Uterus (tissue), 4 donors: ENCODE measurements at places on chromosomes 6 and 20.

DNA sequence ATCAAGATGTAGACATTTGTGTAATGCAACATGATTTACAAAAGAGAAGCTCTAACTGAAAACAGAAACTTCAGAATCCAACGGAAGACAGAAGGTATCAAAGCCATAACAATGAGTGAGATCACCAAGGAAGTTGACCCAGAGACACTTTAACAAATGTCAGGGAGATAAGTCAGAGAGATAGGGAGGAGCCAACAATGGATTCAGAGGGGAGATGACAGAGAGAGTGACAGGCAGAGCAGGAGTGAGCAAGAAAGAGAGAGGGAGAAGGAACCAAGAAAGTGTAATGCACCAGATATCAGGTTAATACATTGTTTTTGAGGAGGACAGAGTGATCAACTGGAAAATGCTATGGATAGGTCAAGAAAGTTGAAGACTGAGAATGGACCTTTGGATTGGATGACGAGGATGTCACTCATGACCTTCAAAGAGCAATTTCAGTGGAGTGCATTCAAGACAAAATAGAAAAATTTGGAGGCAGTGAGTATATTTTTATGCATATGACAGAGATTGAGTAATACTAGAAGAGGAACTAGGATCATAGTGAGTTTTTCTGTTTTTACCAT, 86.6 kb downstream of the TRDN start:
- no peaks in the 10 kb centered on the region for H3K36me3 ChIP-seq
- H3K4me3 ChIP-seq: no peak overlapping the region
- H3K4me1 ChIP-seq: no peaks in the 10 kb centered on the region
- H3K27me3 ChIP-seq: no peaks in the 10 kb centered on the region
- no peak for DNase-seq
- H3K27ac ChIP-seq: no peak overlapping the region

GRCh38 chr6:137926207-137926731, 59.2 kb downstream of the TNFAIP3 start:
- DNase-seq: no peak
- no peak overlapping the region for H3K4me3 ChIP-seq

- H3K4me3 ChIP-seq: peak overlapping the region; percentile 88
- H3K27me3 ChIP-seq: no peaks in the 10 kb centered on the region
- H3K4me1 ChIP-seq: no peaks in the 10 kb centered on the region
- H3K36me3 ChIP-seq: no peaks in the 10 kb centered on the region
- peak overlapping the region; percentile 84 for H3K27ac ChIP-seq
- peak; percentile 71 for DNase-seq
Observed at GRCh38 chr6:28104392-28105244, 19.8 kb upstream of the ZSCAN16 start.

GRCh38 chr6:139698526-139699176, 324.2 kb upstream of the CITED2 start:
- H3K36me3 ChIP-seq: no peaks in the 10 kb centered on the region
- peak overlapping the region; percentile 58 for H3K27ac ChIP-seq
- H3K4me1 ChIP-seq: no peaks in the 10 kb centered on the region
- DNase-seq: no peak
- no peak overlapping the region for H3K4me3 ChIP-seq

DNA sequence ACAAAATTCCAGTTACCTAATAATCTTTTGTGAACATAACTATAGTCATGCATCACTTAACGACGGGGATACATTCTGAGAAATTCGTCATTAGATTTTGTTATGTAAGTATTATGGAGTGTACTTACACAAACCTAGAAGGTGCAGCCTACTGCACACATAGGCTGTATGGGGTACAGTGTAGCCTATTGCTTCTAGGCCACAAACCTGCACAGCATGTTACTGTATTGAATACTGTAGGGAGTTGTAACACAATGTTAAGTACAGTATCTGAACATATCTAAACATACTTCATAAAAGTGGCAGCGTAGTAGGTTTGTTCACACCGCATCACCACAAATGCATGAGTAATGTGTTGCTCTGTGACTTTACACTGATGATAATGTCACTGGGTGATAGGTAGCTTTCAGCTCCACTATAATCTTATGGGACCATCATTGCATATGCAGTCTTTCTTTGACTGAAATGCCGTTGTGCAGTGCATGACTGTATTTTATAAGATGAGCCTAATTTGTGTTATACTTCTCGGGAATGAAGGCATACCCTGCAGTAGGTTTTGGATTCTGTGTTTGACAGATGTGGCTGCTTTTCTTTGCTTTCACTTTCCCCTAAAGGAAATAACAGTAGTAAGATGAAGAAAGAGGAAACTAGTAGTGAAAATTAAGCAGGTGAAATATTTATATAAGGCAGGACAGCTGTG, 365.6 kb downstream of the FARS2 start:
- H3K27me3 ChIP-seq: no peaks in the 10 kb centered on the region
- H3K4me1 ChIP-seq: no peaks in the 10 kb centered on the region
- no peaks in the 10 kb centered on the region for H3K36me3 ChIP-seq

DNA sequence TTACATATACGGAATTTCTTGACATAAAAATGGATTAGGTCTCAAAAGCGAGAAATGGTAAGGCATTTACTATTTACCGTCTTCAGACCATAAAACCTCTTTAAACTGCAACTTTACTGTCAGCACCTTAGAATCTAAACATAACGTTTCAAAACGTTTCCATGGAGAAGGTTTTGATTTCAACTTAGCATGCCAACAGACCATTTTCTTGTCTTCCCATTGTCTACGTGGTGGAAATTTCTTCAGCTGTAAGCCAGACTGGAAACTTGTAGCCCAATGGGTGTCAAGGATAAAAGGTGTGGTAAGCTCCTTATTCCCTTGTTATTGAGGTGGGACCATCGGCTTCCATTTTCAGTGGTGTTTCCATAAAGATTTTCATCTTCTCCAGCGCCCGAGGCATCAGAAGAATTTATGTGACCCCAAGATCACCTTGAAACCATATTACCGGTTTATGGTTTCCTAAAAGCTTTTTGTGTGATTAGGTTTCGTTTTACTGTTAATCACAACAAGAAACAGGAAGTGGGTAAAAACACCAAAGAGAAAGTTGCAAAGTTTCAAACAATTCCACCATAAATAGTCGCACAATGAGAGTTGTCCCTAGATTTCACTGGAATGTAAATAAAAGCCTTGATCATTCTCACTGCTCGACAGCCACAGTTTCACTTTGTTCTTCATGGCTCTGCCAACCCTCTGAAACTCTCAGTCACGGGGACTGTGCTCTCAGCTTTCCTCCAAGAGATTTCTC, 63.0 kb upstream of the CD2AP start:
- no peaks in the 10 kb centered on the region for H3K4me1 ChIP-seq
- H3K4me3 ChIP-seq: peak overlapping the region; percentile 6
- no peaks in the 10 kb centered on the region for H3K27me3 ChIP-seq
- H3K27ac ChIP-seq: no peak overlapping the region
- H3K36me3 ChIP-seq: no peaks in the 10 kb centered on the region

GRCh38 chr20:1861347-1861976, 33.7 kb upstream of the SIRPA start:
- no peaks in the 10 kb centered on the region for H3K27me3 ChIP-seq
- no peaks in the 10 kb centered on the region for H3K36me3 ChIP-seq
- no peak for DNase-seq
- H3K27ac ChIP-seq: no peak overlapping the region

DNA sequence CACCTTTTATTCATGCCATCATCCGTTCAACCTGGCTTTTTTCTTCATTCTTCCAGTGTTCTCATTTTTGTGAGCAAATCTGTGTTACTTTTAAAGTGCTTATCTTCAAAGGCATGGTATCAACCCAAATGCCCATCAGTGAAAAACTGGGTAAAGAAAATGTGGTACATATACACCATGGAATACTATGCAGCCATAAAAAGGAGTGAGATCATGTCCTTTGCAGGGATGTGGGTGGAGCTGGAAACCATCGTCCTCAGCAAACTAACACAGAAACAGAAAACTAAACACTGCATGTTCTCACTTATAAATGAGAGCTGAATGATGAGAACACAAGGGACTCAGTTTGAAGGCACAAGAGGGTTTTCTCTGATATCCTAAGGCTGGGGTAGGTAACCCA, 130.3 kb downstream of the CCDC170 start:
- H3K27me3 ChIP-seq: no peaks in the 10 kb centered on the region
- H3K4me1 ChIP-seq: no peaks in the 10 kb centered on the region
- no peak for DNase-seq
- no peak overlapping the region for H3K4me3 ChIP-seq

- H3K27me3 ChIP-seq: no peaks in the 10 kb centered on the region
- H3K4me3 ChIP-seq: no peak within 1 kb of the TSS
- H3K27ac ChIP-seq: no peak within 1 kb of the TSS
Observed at GRCh38 chr6:35780719-35781118, at the start of gene CLPSL1. CLPSL1 (plus strand) TSS chr6:35781019; CDS start chr6:35781111, 92 bp downstream.

- H3K4me3 ChIP-seq: no peak overlapping the region
- no peaks in the 10 kb centered on the region for H3K4me1 ChIP-seq
- no peaks in the 10 kb centered on the region for H3K27me3 ChIP-seq
- no peaks in the 10 kb centered on the region for H3K36me3 ChIP-seq
- DNase-seq: no peak
Observed at GRCh38 chr20:1505871-1506270, 14.7 kb upstream of the SIRPB2 start.

DNA sequence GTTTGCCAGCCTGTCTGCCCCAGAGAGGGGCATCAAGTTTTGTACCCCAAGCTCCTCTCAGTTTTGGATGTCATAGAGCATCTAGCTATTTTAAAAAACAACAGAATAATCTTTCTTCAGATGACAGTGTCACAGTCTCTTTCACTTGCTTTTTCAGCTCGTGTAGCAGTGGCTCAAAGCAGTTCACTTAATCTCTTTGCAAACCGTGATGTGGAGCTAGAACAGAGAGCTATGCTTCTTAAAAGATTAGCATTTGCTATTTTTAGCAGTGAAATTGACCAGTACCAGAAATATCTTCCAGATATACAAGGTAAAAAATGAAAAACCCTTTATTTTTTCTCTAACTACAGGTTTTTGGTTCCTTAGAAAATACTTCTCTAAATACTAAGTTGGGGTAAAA, 37.3 kb downstream of the PGM3 start:
- no peak overlapping the region for H3K27ac ChIP-seq
- no peaks in the 10 kb centered on the region for H3K27me3 ChIP-seq
- H3K36me3 ChIP-seq: no peaks in the 10 kb centered on the region

DNA sequence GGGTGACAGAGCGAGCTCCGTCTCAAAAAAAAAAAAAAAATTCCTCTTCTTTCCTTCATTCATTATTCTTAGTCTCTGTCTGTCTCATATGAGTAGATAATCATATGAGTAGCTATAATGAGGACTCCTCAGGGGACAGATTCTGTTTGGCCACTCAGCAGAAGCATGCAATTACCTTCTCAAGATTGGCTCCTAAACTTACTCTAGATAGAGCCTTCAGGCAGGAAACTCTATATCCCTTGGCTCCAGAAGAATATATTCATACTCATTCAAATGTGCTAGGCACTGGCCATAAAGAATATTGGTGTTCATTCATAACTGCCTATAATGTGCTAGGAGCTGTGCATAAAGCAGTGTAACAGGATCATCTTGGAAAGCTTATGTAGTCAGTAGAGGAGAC, 2.2 kb upstream of the ACAT2 start:
- DNase-seq: no peak
- no peaks in the 10 kb centered on the region for H3K36me3 ChIP-seq

DNA sequence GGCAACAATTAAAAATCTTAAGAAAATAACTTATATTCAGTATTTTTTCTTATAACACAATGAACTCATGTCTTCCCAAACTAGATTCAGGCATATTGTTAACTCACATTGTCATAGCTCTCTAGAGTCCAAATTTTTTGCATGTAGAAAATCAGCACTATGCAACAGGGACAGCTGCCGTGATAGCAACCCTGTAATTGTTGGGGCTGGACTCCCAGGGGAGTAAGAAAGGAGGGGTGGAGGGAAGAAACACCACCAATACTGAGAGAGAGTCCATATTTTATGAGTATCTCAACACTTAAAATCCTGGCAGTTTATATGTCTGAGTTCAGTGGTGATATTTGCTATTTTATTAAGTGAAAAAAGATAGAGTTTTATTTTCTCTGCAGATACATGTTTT, 89.6 kb upstream of the HS3ST5 start:
- no peak for DNase-seq
- H3K36me3 ChIP-seq: no peaks in the 10 kb centered on the region
- no peak overlapping the region for H3K4me3 ChIP-seq
- H3K27me3 ChIP-seq: no peaks in the 10 kb centered on the region
- H3K4me1 ChIP-seq: no peaks in the 10 kb centered on the region
- no peak overlapping the region for H3K27ac ChIP-seq

DNA sequence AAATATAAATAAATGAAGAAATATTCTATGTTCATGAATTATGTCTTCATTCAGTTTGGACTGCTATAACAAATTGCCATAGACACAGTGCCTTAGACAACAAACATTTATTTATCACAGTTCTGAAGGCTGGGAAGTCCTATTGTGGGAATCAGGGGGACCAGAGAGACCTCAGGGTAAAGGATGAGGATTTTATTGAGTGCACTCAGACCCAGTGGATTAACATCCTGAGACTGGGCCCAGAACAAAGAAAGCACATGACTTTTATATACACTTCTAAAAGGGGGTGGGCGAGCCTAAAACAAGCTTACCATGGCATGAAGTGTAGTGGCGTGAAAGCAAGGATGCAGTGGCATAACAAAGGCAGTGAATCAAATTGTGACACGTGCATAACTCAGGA, 26.9 kb upstream of the CBLN4 start:
- no peak overlapping the region for H3K27ac ChIP-seq
- H3K36me3 ChIP-seq: no peaks in the 10 kb centered on the region
- no peaks in the 10 kb centered on the region for H3K27me3 ChIP-seq
- H3K4me3 ChIP-seq: no peak overlapping the region

- H3K4me1 ChIP-seq: no peaks in the 10 kb centered on the region
- H3K27ac ChIP-seq: peak overlapping the region; percentile 77
- H3K4me3 ChIP-seq: no peak overlapping the region
Observed at GRCh38 chr6:17494177-17494576, 100.8 kb downstream of the CAP2 start.

DNA sequence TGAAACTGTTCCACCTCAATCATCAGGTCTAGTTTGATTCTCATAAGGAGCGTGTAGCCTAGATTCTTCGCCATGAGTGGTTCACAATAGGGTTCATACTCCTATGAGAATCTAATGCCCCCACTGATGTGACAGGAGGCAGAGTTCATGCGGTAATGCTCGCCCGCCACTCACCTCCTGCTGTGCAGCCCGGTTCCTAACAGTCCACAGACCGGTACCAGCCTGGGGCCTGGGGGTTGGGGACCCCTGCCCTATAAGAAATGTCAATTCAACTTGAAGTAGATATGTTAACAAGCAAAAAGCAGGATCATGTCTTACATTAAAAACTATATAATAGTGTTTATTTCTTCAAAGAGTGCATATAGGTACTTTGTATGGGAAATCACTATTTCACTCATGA, 216.5 kb downstream of the COL19A1 start:
- no peaks in the 10 kb centered on the region for H3K4me1 ChIP-seq
- DNase-seq: no peak
- no peak overlapping the region for H3K27ac ChIP-seq
- no peaks in the 10 kb centered on the region for H3K36me3 ChIP-seq

DNA sequence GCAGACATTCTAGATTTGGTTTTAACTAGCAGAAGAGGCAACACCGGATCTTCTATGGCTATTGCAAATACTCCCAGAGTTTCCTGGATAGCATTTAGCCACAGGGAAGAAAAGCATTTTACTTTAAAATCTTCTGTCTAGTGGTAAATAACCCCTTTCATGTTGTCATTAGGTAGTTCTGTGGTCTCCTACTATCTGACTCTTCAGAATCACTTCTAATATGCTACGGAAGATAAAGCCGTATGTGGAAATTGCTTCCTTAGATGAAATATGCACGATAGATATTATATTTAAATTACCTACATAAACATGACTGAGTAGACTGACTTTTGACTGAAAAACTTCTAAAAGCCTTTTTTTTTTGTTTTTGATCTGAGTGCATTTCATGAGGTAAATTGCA, 759 bp downstream of the CRISP3 start:
- no peak overlapping the region for H3K4me3 ChIP-seq
- no peaks in the 10 kb centered on the region for H3K4me1 ChIP-seq
- DNase-seq: no peak
- no peaks in the 10 kb centered on the region for H3K27me3 ChIP-seq
- H3K27ac ChIP-seq: no peak overlapping the region
- H3K36me3 ChIP-seq: no peaks in the 10 kb centered on the region
